Progenitor cell of endocrine pancreas (in vitro differentiated cells): ENCODE measurements at places on chromosomes 5 and 9. TPM values are rescaled to one million over a fixed set of nuclear protein-coding genes. Genes with fewer than 3 reads are reported as not detected.

GABRA1 gene
- 0.19 TPM in 1 of 2 replicates, not detected in the other for total RNA-seq

ZNF462 gene
- total RNA-seq = 102 and 103 TPM in 2 replicates

ZNF354B gene
- total RNA-seq = 27.2 and 30.9 TPM in 2 replicates

ZNF879 gene
- total RNA-seq = 7.9 and 10.3 TPM in 2 replicates

FRMPD1 gene
- total RNA-seq = 0.31 and 0.44 TPM in 2 replicates

PALM2AKAP2 gene
- total RNA-seq = 0.51 and 0.74 TPM in 2 replicates

NTMT1 gene
- total RNA-seq = 25.9 and 26.8 TPM in 2 replicates

SPATA31E1 gene
- not detected in 2 replicates for total RNA-seq

ANKRD31 gene
- 0.55 and 0.80 TPM in 2 replicates for total RNA-seq

GRCh38 chr5:140633021-140633471 is at the start of gene CD14:
Gene CD14 (minus strand): TSS chr5:140633175. CDS start chr5:140633071, 104 bp downstream.
- DNase-seq = no peak

- DNase-seq = no peak
Observed at GRCh38 chr9:130022566-130023143, 20.3 kb downstream of the FNBP1 start.

- no peak for DNase-seq
Observed at GRCh38 chr5:148583421-148583965, 70.8 kb downstream of the HTR4 start.

DNA sequence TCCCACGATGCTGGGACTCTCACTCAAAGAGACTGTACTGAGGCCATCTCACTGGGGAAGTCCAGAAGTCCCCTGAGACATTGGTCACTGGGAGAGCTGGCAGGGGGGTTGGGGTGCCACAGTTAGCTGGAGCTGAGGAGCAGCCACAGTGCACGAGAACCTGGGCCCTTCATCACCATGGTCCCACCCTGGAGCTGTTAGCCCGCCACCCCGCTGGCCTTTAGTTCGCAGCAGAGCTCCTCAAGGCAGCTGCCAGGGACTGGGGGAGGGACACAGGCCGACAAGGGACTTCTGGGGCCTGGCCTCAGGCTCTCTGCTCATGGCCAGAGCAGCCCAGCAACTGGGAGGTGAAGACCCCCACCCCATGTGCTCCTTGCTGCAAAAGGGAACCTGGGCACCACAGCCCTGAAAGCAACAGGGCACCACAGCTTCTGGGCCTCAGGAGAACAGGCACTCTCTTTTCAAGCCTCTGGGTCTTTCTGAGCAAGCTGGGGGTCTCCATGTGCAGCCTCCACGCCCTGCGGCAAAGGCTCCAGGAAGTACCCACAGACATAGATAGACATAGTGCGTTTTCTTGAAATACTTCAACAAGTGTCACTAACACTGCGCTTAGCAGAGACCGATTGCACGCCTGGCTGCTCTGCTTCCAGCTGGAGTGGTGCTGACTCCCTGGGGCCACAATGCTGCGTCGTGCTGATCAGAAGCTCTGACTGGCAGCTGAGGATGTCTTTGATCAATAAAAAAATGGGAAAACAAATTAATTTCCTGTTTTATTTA is 46.0 kb downstream of the VAV2 start:
- no peak for DNase-seq

- no peak for DNase-seq
Observed at GRCh38 chr9:111789881-111790280, 4.9 kb downstream of the SHOC1 start.

GRCh38 chr5:78116167-78116566 is 178.3 kb downstream of the AP3B1 start:
- no peak for DNase-seq

- no peak for DNase-seq
Observed at GRCh38 chr5:135329913-135330797, 68.9 kb downstream of the MACROH2A1 start.

GRCh38 chr9:89743216-89743572 is 138.4 kb downstream of the GADD45G start:
- DNase-seq = no peak

GRCh38 chr5:106827061-106827460 is 843.7 kb downstream of the EFNA5 start:
- DNase-seq = no peak

DNA sequence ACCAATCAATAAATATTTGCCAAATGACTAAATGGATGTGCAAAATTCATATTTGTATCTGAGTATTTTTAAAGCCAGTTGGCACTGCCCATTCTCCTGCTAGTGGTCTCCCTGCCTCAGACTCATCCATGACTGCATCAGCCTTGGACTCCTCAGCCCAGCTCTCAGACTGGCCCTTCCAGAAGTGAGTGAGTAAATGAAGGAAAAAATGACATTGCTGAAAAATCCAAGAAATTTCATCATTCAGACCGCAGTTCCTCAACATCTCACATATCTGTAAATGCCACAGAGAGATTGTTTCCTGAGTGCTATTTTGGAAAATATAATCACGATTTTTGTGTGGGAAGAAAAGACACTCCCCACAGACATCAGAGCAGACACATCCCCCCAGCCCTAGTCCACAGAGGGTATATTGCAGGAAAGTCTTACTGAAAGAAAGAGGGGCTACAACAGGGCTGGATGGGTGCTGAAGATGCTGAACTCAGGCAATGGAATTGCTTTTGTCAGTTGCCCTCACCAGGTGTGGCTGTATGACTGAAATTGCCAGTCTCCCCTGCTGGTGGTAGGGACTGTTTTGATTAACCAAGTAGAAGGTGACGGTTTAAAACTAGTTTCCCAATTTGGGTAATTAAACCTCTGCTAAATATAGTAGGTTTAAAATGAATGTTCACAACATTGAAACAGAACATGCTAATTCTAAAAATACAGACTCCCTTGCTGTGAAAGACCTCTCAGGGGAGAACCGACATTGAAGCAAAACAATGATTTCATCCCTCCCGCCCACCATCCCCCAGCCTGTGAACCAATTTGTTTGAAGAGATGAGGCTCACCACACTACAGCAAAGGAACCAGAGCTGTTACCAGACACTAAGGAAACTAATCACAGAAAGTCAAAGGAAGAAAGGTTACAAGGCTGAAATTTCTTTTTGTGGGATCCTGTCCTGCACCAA is 158.8 kb downstream of the DEPDC1B start:
- no peak for DNase-seq

DNA sequence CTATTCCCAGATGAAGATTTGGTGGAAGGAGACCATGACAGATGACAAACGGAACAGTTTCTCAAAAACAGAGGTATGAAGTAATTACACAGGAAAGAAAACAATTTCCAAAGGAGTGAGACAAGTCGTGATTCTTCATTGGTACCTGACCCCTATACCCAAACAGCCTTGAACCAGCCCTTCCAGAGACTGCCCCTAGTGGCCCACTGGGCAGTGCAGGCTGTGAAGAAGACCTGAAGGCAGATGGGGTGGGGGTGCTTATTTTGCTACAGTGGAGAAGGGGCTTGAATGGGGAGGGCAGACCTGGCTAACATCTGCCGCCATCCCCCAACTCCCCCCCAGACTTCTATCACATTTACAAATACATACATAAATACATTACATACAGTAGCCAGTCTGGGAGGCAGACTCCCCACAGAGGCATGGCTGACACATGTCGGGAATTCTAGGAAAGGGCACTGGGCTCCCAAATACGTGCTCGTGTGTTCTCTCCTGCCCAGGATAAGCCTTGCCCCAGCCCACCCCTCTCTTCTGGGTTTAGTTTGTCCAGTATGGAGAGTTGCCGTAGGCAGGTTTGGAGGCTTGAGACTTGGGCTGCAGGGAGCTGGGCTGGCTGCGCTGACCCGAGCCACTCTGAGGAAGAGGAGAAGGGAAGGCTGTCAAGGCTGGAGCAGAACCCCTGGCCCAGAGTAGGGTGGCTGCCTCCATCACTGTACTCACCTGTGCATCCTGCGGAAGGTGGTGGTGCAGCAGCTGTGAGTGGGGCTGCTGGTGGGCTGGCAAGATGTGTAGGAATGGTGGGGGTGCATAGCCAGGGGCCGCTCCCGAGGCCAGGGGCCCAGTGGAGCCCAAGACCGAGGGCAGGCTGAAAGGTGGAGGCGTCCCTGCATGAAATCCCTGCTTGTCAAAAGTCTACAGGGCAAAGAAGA is 105.3 kb downstream of the UBE2R2 start:
- no peak for DNase-seq

DNA sequence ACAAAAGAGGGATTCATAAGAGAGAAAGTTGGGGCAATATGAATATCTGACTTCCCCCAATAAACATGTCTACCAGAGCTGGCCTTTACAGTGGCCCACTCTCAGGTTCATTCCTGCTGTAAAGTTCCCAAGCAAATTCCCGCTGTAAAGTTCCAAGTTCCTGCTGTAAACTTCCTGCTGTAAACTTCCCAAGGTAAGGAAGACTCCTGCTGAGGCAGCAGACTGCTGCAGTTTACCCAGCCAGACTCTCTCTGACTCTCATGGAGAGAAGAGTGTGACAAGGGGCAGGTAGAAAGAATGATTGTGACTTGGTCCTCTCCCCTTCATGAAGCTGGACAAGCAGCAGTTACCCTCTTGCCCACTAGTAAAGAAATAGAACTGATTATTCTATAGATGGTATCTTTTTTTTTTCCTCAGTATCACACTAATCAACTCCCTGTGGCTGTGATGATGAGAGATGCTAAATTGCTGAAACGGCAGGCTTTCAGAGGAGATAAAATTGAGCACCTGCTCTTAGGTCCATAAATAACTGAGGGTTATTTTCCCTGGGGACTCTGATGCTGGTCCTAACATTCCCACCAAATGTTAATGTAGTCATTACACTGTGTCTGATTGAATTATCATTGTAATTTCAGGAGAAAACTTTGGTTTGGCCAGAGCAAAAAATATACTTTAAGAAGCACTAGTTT is 220.4 kb downstream of the PARP8 start:
- no peak for DNase-seq

GRCh38 chr9:101311758-101312420 is 72.9 kb downstream of the BAAT start:
- no peak for DNase-seq

DNA sequence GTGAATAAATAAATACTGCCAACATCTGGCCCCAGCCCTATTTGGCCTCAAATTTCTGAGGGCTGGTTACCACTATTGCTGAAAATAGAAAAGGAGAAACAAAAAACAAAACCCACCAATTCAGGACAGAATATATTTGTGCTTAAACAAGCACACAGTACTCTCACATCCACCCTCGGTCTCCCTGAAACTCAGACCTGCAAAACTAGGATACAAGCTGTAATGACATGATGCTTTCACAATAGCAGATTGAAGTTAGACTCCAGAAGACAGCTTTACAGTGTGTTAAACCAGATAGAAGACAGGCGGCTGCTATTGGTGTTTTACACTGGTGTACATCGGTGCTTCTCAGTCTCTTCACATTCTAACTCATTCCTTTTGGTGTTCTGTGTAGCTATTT is 214.9 kb upstream of the DMRT1 start:
- no peak for DNase-seq

GRCh38 chr5:56346741-56347535 is 113.8 kb upstream of the ANKRD55 start:
- DNase-seq = no peak

DNA sequence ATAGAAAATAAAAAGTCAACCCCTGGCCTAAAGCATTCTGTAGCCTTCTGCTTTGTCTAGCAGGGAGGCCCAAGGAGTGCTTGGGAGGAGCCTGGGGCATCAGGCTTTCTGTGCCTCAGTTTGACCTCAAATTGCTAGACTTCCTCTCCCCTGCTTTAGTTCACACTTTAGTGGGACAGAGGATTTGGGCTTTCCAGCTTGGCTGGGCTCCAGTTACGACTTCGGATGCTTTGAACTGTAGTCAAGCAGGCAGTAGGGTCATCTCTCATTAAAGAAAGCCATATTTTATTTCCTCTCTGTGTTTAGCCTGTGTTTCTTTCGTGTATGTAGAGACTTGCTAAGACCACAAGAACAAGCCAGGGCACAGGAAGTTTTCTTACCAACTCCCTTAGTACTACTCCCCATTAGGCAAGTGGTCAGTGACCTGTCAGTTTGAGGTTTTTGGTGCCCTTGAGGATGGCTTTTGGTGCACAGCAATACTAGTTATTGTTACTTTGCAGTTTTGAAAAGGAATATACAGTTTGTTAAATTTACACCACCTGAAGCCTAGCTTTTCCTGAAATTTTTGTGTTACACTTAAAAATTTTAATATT is 334.7 kb downstream of the NDUFS4 start:
- DNase-seq = no peak
